ENCODE measurements at places on chromosomes 11 and 22.

DNA sequence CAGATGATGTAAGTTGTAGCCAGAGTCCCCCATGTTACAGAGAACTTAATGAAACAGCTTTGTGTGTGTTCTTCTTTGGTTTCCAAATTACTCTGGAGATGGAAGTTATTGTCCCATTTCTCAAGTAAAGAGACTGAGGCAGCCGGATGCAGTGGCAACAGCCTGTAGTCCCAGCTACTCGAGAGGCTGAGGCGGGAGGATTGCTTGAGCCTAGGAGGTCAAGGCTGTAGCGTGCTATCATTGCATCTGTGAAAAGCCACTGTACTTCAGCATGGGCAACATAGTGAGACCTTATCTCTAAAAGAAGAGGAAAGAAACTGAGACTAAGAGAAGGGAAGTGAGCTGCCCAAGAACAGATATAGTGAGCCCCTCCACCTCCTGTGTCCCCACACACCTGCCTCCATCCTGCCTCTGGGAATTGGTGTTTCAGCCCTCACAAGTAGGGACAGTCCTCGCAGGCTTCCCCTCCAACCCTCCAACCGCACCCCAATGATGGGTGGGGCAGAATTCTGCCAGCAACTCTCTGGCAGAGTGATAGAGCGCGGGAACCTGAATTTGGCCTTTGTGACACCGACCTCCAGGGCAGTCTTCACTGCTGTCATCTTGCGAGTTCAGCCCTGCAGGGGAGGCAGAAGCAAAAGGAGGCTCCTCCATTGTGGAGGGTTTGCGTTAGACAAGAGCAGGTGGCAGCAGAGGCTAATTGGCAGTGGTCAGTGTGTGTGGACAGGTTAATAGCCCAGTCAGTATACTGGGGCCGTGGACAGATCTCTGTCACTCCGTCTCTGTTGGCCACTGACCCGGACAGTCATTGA, 1.6 kb downstream of the PDXP start:
- no peak for DNase-seq

GRCh38 chr22:47837703-47838102, 1075.3 kb downstream of the TBC1D22A start:
- peak; percentile 43 for DNase-seq

GRCh38 chr11:19614370-19614940, 98.2 kb upstream of the NAV2 start:
- DNase-seq, result no peak

GRCh38 chr11:117918366-117919255, 10.6 kb downstream of the TMPRSS13 start:
- DNase-seq, result no peak

DNA sequence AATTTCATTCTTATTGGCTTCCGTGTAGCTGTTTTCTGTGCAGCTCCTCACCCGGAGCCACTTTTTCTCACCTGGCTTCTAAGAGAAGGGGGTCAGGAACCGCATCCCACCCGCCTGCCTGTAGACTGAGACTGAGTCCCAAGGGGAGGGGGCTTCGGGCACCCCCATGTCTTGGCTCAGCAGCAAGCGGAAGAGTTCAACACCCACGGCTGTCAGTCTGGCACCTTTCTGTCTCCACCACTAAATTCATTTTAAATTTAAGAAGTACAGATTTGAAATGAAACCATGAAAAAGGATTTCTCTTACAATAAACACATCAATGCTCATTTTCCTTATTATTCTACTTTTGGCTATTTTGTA, 66.7 kb downstream of the EFCAB6 start:
- DNase-seq, result no peak

DNA sequence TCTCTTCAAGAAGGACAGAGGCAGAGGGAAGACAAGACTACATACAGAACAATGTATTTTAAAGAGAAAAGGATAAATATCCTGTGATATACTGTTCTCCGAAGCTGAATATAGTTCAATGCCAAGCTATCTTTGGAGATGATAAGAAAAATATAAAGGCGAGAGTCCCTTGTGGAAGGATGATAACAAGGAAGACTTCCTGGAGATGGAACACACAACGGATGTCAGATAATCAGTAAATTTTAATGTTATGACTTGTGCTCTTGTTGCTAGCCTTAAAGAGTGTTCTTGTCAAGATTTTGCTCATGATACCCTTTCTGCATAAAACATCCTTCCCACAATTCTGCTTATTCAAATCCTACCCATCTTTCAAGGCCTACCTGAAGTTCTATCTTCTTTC, 6.8 kb upstream of the CTR9 start:
- no peak for DNase-seq

GRCh38 chr22:48532986-48533385, 1294.7 kb downstream of the BRD1 start:
- no peak for DNase-seq

GRCh38 chr11:78987748-78988147, 413.1 kb upstream of the NARS2 start:
- no peak for DNase-seq

- DNase-seq, result no peak
Observed at GRCh38 chr11:61054927-61055562, 47.2 kb upstream of the CD5 start.

DNA sequence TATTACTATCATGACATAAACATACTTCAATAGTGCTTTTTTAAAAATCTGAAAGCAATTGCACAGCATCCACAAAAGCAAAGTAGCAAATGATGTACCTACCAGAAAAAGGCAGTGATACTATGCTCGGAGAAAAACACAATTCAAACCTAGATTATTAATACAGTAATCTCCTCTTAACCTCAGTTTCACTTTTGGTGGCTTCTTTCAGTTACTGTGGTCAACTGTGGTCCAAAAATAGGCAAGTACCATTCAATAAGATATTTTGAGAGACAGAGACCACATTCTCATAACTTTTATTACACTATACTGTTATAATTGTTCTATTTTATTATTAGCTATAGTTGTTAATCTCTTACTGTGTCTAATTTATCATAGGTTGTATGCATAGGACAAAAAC, 20.8 kb downstream of the KCNA4 start:
- no peak for DNase-seq

- DNase-seq, result no peak
Observed at GRCh38 chr22:22362936-22363335, 118.3 kb downstream of the VPREB1 start.

DNA sequence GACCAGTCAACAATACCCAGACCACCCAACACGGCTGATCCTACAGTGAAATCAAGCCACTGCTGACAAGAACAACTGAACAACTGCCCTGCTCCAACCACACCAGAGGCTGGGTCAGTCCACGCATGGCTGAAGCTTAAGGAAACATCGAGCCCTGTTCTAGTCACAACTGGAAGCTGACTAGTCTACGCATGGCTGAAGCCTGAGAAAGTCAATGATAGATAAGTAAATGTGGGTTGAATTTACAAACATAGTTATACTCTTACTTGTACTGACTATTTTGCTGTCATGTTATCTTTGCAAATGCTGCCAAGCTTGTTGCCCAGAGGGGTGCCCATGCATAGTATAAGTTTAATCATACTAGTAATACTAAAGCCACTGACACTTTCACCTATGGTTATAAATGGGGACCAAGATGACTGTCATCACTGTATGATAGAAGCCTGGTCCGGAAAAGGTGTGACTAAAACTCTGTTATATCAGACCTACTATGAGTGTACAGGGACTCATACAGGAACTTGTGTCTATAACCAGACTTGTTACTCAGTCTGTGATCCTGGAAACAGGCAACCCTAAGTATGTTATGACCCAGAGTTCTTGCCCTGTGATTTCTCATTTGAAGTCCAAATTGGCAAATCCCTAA, 43.4 kb upstream of the GLYAT start:
- no peak for DNase-seq

DNA sequence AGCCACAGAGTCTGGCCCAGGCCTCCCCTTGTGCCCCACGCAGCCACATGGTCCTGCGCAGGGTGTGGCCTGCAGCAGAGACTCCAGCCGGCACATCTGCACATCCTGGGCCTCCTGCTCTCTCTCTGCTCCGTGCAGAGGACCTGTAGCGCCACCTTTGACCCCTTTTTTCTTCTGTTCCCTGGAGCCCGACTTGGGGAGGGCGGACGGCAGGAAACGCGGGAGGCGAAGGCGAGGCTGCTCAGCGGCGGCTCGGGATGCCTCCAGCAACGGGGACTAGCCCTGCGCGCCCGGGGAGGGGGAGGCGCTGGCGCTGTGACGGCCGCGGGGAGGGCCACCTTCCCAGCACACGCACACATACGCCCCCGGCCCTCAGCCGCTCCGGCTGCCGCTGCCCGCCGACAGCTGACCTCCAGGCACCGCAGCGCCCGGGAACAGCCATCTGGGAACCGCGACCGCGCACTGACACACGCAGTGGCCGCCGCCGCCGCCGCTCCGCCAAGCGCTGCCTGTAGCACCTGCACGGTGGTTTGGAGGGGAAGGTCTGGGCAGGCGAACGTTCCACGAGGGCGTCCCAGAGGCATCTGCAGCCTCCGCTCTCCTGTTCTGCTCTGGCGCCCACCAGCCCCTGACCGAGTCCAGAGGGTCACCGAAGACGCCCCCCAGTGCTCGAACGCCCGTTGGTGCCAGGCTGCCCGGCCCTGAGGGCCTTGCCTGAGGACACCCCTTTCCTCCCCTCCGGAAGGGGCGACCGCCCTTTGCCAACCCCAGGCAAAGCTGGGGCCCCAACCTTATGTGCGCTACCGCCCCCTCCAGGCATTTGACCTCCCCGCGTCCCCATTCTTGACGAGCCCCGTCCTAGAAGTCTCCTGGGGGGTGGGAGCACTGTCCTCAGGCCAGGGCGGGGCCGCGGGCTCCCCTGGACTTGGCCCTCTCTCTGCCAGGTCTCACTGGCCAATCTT, 16.9 kb upstream of the C22orf42 start:
- DNase-seq, result no peak

DNA sequence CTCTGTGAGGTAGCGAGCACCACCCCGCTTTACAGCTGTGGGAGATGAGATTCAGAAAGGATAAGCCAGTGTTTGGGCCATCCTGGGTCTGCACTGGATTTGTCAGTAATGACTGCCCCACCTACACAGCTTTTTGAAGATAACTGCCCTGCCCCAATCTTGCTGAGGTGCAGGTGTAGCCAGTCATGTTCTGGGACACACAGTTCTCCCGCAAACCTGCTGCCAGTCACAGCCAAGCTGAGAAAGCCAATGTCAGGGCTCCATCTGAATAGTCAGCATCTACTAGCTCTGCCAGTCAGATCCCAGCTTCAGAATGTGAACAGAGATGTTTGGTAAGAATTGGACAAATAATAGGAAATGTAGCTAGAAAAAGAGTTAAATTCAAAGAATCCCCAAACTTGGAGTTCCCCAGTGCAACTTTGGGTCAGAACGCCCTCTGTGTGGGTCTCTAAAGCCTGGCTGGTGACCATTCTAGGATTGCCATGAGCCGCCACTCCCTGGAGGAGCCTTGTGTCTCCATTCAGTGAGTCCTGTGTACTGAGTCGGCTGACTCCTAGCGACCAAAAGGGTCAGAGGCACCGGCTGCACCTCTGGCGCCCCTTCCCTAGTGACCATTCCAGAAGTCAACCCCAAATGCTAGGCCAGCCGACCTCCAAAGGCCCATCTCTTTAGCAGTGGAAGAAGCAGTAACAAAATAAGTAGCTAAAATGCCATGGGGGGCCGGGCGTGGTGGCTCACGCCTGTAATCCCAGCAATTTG, 2.4 kb upstream of the MB start:
- DNase-seq, result no peak

DNA sequence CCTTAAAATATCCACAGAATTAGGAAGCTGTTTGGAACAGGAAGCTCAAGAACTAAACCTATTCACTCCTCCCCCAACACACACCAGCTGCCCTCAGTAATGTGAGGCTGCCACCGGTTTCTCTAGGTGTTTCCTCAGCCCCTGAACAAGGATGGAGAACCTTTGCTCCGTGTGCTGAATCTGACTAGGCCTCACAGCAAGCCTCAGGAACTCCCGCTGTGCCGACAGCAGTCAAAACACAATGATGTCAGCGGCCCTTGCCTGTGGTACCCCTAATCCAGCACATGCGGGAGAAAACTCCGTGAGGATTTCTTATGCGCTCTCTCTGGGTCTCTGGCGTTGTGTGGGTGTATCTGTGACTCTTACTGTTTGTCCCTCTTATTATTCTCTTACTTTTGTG, 153.3 kb downstream of the EFCAB6 start:
- no peak for DNase-seq

- no peak for DNase-seq
Observed at GRCh38 chr11:62794201-62794775, 2.5 kb upstream of the TMEM223 start.

DNA sequence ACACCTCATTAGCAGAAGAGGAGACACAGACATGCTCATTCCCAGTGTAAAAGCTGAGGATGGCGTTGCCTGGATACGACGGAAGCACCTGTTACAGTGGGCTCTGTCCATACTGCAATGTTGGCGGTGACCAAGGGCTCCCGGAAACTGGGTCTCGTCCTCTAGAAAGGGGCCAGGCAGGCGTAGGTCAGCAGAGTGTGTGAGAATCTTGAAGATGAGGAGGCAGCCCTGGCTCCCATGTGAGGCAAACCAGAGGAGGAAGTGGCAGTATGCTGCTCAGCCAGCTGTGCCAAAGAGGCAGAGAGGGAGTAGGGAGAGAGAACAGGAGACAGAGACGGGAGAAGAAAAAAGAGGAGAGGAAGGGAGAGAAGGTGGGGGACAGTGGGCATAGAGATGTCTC, 10.3 kb downstream of the LTO1 start:
- no peak for DNase-seq

- no peak for DNase-seq
Observed at GRCh38 chr11:74766905-74767304, 18.3 kb downstream of the RNF169 start.

DNA sequence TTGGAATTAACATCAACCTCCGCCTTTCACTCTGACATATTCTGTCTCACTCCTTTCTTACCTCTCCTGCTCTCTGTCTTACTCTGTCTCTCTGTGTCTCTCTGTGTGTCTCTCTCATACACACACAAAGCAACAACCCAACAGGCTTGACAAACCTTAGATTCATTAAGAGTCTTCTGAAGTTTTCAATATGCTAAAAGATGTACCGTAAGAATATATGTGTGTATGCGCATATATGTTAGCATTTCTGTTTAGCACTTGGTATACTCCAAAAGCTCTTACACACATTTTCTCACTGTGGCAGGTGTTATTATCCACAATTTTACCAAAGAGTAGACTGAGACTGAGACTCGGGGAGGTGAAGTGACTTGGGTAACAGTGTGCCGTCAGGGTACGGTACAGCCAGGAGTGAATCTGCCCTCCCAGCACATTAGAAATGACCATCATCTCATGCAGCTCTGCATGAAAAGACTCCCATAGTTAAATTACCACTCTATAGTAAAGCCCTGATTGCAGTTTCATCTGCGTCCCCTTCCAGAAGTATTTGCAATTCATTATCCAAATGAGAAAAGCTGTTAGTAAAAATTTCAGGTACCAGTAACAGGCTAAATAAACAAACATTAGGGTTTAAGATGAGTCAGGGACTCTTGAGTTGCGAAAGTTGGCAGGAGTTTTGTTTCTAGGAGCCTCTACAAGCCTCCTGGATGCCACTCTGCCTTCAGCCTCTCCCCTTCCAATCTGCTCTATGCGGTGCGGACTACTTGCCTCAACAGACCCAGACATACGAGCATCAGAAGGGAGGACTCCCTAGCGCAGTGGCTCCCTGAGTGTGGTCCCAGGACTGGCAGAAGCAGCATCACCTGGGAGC, 195.2 kb upstream of the TMEM45B start:
- peak; percentile 27 for DNase-seq
